ENCODE measurements at places on chromosomes 7 and 10. TPM values are rescaled to one million over a fixed set of nuclear protein-coding genes. Genes with fewer than 3 reads are reported as not detected.
A peak's percentile ranks its signal among the peaks of the same experiment; 100 is the strongest.

DNA sequence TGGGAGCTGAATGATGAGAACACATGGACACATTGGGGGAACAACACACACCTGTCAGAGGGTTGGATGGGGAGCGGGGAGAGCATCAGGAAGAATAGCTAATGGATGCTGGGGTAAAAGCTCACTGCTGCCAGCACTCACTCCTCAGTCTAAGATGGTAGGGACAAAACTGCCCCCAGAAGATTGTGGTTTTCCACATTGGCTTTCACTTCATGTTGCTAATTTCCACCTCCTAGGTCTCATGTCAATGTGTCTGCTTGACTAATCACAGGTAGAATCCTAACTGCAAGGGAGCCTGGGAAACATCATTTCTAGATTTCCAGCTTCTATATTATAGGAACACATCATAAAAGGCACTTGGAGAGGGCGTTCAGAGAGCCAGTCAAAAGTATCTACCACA lies 22.6 kb downstream of the APBB1IP start:
- no peak for DNase-seq

GRCh38 chr10:28298951-28299350 lies 3.9 kb downstream of the MPP7 start:
- DNase-seq: no peak

- DNase-seq: no peak
These were observed 73.3 kb upstream of the GHITM start for GRCh38 chr10:84065804-84066601.

- no peak for DNase-seq
These were observed 25.4 kb upstream of the CCDC3 start for GRCh38 chr10:13026873-13027272.

DNA sequence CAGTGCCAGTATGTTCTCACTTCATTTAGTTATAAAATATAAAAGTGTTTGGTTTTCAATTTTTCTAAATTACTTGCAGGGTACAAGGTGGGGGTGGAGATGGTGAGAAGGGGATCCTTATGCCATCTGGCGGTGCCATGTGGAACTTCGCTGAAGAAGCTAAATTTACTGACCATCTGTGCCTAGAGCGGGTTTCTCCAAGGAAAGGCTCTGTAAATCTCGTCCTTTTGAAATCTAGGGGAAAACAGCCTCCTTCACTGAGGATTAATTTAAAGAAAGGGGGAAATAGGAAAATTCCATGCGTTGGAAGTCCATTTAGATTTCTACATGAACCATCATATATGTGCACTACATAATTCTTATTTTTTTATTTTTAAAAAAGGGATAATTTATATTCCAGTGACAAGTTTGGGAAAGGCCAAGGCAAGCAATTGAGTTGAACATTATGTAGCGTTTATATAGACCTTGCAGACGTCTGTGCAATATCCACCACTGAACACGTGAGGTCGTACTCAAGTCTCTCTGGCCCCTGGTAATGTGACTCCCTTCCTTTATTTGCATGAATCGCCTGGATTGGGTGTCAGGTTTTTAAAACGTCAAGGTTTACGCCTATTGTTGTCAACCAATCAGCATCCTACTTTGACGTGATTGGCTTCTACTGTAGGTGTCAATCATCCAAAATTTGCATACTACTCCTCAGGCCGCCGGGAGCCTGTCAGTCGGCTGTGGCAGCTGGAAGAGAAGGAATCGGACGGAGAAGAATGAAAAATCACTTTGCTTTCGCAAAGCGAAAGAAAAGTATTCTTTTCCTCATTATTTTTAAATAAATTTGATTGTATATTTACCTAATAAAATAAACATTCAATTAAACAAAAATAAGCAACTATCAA lies 297.1 kb upstream of the NFE2L3 start:
- peak; percentile 97 for DNase-seq

DNA sequence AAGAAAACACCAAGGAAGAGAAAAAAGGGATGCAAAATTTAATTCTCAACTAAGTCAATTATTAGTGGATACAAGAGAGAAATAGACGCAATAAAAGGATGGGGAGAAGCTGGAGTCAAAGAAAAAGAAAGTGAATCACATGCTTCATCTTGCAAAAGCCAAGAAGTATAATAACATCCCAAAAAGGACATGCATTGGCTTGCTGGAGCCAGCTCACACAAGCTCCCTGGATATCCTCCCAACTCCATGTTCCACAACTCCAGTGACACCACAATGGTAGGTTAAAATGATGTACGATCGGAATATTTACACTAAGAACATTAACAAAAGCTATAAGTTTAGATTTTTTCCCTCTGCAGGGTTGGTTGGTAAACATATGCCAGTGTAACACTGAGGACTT lies 72.4 kb downstream of the MACC1 start:
- no peak for DNase-seq

- no peak for DNase-seq
These were observed 96.4 kb downstream of the ARHGAP12 start for GRCh38 chr10:31832261-31832660.

- DNase-seq: no peak
These were observed 19.5 kb upstream of the RHEB start for GRCh38 chr7:151539088-151539671.

DNA sequence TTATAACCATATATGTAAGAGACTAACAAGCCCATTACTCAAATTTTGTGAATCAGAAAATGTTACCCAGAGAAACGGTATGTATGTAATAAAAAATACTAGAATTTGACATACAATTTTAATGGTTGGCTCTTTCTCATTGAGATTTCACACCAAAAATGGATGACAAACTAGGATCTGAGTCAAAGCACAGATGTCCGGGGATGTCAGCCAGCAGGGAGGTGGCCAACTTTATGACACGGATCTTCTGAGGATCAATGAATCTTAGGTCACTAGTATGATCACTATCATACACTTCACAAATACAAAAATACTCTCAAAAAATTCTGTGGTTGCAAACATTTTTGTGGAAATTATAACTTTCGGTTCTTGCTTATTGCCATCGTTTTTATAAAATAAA lies 173.5 kb upstream of the NFE2L3 start:
- no peak for DNase-seq

- peak; percentile 45 for DNase-seq
These were observed 527 bp downstream of the AKR1B1 start for GRCh38 chr7:134458341-134458805.

- no peak for DNase-seq
These were observed 209.0 kb upstream of the NPVF start for GRCh38 chr7:25437308-25437707.

DNA sequence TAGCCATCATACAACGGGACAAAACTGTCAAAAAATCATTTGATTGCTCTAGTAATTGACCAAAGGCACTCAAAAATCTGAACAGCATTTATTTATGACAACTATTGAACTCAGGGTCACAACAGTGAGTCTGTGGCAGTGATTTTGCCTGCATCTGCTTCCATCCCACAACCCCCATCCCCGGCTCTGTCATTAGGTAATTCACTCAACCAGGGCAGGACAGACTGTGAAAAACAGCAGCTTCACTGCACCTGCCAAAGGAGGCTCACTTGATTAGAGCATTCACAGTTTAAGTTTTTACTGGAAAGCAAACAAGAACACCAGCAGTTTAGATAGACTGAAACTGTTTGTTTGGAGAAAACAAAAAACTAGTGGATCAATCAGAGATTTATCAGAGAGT lies 22.2 kb downstream of the NRCAM start:
- DNase-seq: no peak

ATP5F1C gene
- polyA plus RNA-seq: 367 TPM

CBLL1 gene
- polyA plus RNA-seq: 27.4 TPM

CAV1 gene
- 84.3 TPM for polyA plus RNA-seq

CUBN gene
- polyA plus RNA-seq: 5.0 TPM

CPA2 gene
- 0.34 TPM for polyA plus RNA-seq

JCAD gene
- 23.8 TPM for polyA plus RNA-seq

PRSS37 gene
- polyA plus RNA-seq: 0.30 TPM

FAM237B gene
- polyA plus RNA-seq: 0.30 TPM
